Stimulated activated CD8-positive, alpha-beta memory T cell treated with anti-CD3 and anti-CD28 coated beads, Interleukin-15, amount 100 ng/mL, for 48 hours (primary cell): ENCODE measurements at places on chromosomes 7 and 10.

- no peak for DNase-seq
Observed at GRCh38 chr7:106561666-106562411, 99.1 kb downstream of the CCDC71L start.

GRCh38 chr10:103696411-103697145 lies 158.8 kb downstream of the SH3PXD2A start:
- peak; percentile 69 for DNase-seq

GRCh38 chr10:55283031-55283430 lies 482.0 kb upstream of the PCDH15 start:
- DNase-seq = no peak

DNA sequence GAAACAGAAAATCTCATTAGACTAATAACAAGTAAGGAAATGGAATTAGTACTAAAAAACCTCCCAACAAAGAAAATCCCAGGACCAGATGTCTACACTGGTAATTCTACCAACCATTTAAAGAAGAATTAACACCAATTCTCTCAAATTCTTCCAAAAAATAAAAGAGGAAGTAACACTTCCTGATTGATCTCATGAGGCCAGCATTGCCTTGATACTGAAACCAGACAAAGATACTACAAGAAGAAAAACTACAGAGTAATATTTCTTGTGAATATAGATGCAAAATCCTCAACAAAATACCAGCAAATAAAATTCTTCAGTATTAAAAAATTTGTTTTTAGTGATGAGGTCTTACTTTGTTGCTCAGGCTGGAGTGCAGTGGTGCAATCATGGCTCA lies 21.3 kb downstream of the GCK start:
- DNase-seq = no peak

DNA sequence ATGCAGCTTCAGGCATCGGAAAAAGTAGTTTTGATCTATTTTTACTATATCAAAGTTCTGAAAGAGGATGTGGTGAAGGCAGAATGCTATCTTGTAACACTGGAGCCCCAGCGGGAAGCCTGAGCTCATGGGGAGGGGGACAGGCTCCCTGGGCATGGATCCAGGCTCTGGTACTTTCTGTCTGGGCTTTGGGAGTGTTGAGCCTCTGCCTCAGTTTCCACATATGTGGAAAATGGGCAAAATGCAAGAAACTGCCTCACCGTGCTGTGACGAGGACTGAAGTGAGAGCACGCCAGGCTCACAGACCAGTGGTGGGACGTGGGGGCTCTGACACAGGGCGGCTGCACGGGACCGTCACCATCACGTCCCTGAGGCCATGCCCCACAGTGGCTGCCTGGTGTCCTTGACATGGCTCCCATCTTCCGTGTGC lies 182.9 kb upstream of the SHH start:
- no peak for DNase-seq

GRCh38 chr7:64602518-64602917 lies 39.6 kb upstream of the ZNF680 start:
- DNase-seq = no peak

- DNase-seq = peak; percentile 89
Observed at GRCh38 chr10:72260239-72260975, 13.3 kb upstream of the DDIT4 start.
